ENCODE measurements at places on chromosomes 6 and 20.

- DNase-seq, result no peak
These were observed 40.5 kb downstream of the RAB44 start for GRCh38 chr6:36738108-36738507.

GRCh38 chr6:36337814-36338213 lies 1.1 kb upstream of the BNIP5 start:
- DNase-seq, result no peak

DNA sequence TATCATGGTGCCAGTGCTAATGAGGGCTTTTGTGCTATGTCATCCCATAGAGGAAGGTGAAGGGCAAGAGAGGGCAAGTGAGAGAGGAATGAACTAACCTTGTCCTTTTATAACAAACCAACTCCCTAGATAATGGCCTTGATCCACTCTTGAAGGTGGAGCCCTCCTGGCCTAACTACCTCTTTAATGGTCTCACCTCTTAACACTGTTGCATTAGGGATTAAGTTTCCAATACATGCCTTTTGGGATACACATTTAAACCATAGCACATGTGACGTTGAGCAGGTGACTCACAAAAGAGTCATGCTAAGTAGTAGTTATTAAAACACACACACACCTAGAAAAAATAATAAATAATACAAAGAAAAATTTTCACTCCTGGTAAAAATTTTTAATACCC lies 36.9 kb downstream of the CCN2 start:
- no peak for DNase-seq

- no peak for DNase-seq
These were observed 362.4 kb downstream of the UTRN start for GRCh38 chr6:144647406-144647964.

DNA sequence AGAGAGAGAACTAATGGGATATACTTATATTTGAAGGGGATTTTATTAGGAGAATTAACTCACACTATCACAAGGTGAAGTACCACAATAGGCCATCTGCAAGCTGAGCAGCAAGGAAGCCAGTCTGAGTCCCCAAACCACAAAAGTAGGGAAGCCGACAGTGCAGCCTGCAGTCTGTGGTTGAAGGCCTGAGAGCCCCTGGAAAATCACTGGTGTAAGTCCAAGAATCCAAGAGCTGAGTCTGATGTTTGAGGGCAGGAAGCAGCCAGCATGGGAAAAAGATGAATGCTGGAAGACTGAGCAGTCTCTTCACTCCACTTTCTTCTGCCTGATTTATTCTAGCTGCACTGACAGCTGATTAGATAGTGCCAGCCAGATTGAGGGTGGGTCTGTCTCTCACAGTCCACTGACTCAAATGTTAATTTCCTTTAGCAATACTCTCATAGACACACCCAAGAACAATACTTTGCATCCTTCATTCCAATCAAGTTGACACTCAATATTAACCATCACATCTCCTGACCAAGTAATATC lies 823.9 kb downstream of the PHF3 start:
- no peak for DNase-seq

DNA sequence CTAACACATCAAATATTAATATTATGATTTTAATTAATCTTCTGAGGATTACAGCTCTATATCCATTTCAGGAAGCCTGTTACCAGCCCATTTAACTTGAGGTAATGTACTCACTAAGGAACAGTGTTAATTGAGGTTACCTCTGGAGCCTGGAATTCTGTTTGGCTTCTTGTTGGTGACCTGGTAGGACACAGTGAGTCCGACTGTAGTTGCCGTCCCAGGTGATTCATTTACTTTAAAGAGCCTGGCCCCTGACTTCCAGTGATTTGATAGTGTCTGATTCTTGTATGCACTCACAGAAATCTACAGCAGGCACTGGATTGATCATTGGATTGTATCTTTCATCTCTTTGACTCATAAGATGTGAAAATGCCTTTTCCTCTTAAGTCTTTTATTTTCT lies 34.0 kb downstream of the IGF2R start:
- DNase-seq, result no peak

DNA sequence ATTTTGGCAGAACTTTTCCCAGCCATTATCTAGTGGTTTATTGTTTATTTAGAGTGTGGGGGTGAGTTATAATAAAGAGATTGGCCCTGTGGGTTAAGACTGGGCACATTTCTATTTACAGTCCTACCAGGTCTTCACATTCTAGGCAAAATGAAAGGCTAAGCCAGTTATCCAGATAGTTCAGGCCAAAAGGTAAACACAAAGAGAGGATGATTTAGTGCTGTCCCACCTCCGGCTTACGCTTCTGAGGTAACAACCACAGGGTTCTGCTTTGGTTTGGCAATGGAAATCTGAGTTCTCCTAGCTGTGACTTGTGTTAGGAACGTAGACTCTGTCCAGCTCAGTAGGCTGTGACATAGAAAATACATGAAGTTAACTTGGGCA lies 50.3 kb upstream of the PTPRK start:
- DNase-seq, result no peak

GRCh38 chr20:3716195-3716834 lies 3.9 kb upstream of the SIGLEC1 start:
- DNase-seq, result no peak

DNA sequence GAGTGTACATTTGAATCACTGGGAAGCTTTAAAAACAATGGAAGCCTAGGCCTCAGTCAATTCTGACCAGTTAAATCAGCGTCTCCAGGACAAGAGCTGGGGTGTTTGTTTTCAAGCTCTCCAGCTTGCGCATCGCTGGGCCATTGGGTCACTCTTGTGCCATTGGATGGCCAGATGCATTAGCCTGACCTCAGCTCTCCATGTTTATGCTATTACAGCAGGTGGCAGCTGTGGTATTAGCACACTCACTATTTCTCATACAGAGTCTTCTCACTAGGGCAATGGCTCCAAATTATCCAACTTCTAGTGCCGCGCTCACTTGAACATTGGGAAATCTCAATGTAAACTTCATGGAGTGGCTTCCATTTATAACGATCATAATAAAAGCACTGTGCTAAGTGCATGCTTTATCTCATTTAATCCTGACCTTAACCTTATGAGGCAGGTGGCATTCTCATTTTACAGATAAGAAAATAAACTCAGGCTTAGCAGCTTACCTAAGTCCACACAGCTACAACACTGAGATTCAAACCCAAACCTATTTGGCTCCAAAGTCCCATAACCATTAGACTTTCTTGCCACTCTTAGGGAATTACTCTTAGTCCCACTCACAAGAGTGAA lies 108.8 kb downstream of the PPP1R14C start:
- DNase-seq, result no peak

DNA sequence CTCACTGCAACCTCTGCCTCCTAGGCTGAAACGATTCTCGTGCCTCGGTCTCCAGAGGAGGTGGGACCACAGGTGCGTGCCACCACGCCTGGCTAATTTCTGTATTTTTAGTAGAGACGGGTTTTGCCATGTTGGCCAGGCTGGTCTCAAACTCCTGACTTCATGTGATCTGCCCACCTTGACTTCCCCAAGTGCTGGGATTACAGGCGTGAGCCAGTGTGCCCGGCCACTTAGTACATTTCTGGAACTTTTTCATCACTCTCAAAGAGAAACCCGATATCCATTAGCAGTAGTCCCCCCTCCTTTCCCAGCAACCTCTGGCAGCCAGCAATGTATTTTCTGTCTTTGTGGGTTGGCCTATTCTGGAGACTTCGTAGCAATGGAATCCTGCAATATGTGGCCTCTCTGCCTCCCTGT lies 109.8 kb downstream of the JARID2 start:
- no peak for DNase-seq

DNA sequence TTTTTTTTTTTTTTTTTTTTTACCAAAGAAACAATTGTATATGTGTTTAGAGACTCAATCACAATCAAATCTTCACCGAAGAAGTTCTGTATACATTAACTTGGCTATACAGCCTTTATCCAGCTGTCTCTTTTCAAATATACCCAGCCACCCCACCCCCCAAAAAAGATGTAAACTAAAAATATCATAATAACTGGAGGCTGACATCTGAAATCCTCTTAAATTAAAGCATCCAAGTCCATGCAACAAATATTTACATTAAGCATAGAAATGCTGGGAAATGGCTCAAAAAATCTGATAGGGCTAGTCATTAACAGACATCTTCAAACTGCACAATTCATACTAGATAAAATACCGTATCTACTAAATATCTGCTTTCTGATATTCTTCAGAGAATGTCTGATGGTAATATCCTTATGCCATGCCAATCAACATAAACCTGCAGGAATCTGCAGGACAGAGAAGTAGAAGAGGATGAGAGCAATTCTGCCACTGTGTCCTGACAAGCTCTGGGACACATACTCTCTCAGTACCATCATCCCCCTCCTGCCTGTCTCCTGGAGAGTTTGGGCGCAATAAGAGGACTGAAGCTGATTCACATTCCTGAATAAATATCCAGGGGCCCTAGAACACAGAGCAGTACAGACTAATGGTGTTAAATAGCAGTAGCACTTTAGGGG lies 152.4 kb downstream of the KIF6 start:
- no peak for DNase-seq

- no peak for DNase-seq
These were observed 49.2 kb downstream of the GOPC start for GRCh38 chr6:117553142-117553541.

GRCh38 chr6:43887906-43888683 lies 118.1 kb downstream of the VEGFA start:
- DNase-seq, result no peak

DNA sequence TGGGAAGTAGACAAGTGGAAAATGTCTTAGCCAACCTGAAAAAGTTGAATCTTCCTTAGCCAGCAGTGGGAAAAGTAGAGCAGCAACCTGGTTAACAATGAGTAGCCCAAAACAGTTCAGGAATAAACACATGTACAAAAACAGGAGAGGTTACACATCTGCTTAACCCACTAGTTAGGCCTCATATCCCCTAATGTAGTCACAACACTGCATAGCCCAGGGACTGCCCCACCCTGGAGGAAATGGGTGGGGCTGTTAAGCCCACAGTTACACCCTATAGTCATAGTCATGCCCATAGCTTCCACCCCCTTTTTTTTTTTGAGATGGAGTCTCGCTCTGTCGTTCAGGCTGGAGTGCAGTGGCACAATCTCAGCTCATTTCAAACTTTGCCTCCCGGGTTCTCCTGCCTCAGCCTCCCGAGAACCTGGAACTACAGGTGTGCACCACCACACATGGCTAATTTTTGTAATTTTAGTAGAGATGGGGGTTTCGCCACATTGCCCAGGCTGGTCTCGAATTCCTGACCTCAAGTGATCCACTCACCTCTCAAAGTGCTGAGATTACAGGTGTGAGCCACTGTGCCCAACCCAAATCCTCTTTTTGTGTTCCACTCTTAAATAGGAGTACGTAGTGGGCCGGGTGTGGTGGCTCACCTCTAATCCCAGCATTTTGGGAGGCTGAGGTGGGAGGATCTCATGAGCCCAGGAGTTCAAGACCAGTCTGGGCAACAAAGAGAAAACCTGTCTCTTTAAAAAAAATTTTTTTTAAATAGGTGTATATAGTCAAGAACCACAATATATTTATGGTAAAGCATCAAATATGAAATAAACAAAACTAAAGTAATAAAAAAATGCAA lies 24.5 kb downstream of the ILRUN start:
- peak; percentile 89 for DNase-seq

DNA sequence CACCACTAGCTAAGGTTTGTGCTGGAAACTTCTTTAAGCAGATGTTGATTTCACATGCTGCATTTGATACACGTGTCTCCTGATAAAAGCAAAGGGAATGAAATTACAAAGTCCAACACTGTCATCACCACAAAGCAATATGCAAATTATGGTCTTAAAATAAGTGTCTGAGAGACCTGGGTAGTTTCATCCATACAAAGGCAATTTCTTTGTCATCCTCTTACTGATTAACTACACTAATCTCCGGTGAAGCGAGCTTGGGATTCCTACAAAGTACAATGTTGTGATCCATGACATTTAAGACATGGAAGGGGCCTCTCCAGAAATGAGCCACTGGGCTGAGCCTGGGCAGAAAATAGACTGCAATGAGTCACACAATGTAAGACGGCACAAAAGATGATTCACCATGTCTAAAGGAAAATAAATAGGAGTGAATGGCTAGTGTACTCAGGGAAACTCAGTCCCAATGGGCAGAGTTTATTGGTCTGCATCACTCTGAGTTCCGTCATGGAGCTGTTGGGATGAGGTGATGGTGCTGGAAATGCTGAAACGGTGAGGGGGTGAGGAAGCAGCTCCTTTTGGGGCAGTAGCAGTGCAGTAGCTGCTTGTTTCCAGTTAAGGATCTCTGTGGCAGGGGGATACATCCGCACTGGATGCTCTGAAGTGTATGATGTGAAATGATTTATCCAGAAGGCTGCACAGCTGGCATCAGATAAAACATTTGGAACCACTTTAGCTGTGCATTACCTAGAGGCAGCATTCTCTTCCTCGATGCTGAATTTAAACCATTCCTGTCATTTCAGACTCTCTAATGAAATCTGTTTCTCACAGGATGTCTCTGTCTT lies 103.3 kb downstream of the IBTK start:
- DNase-seq, result no peak

GRCh38 chr20:31913431-31914157 lies 38.3 kb downstream of the PDRG1 start:
- DNase-seq, result no peak

- DNase-seq, result no peak
These were observed 6.2 kb downstream of the DUSP22 start for GRCh38 chr6:298233-299103.

DNA sequence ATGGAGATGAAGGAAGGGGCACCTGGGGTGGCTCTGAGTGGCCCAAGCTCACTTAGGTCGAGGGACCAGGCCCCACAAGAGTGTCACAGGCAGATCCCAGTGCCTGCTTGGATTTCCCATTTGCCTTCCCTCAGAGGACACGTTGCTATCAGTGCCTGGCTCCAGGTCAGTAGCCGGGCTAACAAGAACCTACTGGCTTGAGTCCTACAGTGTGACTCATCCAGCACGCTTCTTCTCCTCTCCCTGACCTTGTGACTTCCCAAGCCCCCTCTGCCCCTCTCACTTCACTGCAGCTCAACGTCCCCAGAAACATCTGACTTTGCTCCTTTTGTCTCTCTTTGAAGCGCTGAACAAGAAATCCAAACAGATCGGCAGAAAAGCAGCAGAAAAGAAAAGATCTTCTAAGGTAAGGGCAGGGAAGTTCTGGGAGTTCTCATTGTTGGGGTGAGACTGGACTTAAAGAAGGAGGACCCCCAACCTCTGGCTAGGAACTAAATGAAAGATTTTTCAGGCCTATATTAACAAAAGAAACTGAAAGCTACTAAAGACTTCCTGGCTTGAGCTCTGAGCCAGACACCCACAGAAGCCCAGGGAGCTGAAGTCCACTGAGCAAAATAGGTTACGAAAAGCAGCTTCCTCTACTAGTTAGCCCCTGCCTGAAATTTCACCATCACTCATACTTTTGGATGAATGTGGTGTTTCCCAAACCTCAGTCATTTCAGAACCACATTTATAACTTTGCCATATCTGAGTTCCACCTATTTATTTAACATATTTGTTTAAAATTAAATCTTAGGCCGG lies 21.5 kb downstream of the ASIP start:
- DNase-seq, result no peak

- no peak for DNase-seq
These were observed 88.3 kb downstream of the ANKRD60 start for GRCh38 chr20:58139849-58140786.

GRCh38 chr6:39950125-39950720 lies 16.0 kb upstream of the MOCS1 start:
- no peak for DNase-seq

- no peak for DNase-seq
These were observed 4.1 kb downstream of the NKX2-2 start for GRCh38 chr20:21509597-21510371.

All from hematopoietic multipotent progenitor cell treated with erythropoietin and hydrocortisone succinate and interleukin-3 and kit ligand, for 17 days (in vitro differentiated cells).